Activated CD8-positive, alpha-beta T cell treated with anti-CD3 and anti-CD28 coated beads for 36 hours (primary cell): ENCODE measurements at places on chromosomes 3 and 15. TPM values are rescaled to one million over a fixed set of nuclear protein-coding genes. Genes with fewer than 3 reads are reported as not detected.

DNA sequence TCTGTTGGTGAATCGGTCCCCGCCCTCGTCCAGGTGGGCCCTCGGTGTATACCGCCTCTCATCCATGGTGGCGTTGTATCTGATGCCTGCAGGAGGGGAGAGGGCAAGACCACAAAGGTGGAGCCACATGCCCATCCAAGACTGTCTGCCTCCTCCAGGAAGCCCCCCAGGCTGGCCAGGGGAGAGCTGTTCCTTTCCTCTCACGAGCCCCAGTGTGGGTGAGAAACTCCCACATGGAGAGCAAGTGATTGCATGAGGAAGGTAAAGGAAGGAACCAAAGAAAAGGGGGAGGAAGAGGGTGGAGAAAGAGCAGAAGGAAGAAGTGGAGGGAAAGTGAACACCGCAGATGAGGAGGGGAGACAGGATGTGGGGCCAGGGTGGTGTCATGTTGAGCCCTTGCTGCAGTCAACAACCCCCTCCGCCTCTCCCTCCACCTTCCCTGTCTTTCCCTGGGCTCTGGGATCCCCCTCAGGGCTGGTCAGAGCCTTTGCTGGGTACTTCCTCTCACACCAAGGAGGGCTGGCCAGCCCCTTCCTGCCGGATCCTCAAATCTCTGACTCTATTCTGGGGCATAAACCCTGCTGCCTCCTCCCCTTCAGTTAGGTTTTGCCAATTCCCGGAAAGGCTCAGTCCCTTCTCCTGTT, 49.3 kb downstream of the FEM1B start:
- no peak for DNase-seq

- DNase-seq = no peak
Measured at GRCh38 chr15:68404056-68404798, 27.7 kb downstream of the ITGA11 start.

GRCh38 chr3:138366006-138366759, 17.8 kb downstream of the MRAS start:
- no peak for DNase-seq

Gene NRG4
- not detected for total RNA-seq

Gene ARNT2
- not detected for total RNA-seq

Gene CDCP1
- total RNA-seq = 0.36 TPM

Gene ZFAND6
- 29.6 TPM for total RNA-seq

- peak; percentile 84 for DNase-seq
Measured at GRCh38 chr3:129627350-129628168, 21.1 kb upstream of the PLXND1 start.

GRCh38 chr15:86010398-86010797, 69.3 kb upstream of the AGBL1 start:
- no peak for DNase-seq

Gene PCOLCE2
- 1.1 TPM for total RNA-seq

- no peak for DNase-seq
Measured at GRCh38 chr3:54014067-54014466, 108.3 kb upstream of the CACNA2D3 start.

GRCh38 chr3:14486460-14486859, 53.7 kb downstream of the GRIP2 start:
- DNase-seq = no peak

Gene ZNF621
- 18.5 TPM for total RNA-seq

DNA sequence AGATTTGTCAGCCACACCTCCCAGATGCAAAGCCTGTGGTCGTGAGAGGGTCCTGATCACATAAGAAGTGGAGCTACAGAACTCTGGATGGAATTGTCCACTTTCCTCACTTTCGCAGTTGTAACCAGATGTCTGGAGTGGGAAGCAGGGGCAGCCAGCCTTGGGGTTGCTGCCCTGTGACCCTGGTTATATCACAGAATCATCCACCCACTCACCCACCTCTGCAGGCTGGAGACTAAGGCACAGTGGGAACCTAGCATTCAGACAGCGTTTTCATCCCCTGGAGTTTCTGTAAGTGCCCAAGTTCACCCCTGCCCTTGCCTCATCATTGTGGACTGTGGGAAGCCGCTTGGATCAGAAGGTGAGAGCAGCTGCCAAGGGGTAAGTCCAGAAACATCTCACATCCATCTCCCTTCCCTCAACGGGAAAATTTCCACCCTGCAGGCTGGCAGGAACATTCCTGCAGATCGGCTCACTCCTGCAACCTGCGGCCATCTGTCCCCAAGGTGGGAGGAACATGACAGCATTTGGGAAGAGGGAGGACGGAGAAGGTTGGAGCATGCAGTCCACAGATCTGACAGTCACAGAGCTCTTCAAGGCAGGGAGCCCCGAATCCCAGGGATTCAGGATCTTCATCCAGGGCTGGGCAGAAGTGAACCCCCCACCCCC, 2.9 kb upstream of the IQSEC1 start:
- DNase-seq = no peak

Gene PARP14
- total RNA-seq = 53.1 TPM

DNA sequence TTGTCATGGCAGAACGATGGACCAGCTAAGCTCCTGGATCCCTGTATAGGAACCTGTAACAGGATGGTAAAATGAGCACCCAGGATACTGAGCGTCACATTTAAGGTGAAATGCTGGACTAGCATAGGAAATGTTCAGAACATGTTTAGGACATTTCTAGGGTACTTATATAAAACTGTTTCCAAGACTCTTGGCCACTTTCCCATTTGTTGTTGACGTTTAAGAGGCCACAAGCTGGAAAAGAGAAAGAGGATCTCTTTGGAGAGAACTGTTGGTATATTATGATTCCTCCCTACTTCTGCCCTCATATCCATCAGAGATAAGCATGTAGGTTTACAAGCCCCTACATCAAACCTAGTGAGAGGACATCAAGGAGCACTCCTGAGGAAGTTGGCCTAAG, 57.5 kb downstream of the SCN11A start:
- no peak for DNase-seq

Gene CCR2
- total RNA-seq = 0.81 TPM

DNA sequence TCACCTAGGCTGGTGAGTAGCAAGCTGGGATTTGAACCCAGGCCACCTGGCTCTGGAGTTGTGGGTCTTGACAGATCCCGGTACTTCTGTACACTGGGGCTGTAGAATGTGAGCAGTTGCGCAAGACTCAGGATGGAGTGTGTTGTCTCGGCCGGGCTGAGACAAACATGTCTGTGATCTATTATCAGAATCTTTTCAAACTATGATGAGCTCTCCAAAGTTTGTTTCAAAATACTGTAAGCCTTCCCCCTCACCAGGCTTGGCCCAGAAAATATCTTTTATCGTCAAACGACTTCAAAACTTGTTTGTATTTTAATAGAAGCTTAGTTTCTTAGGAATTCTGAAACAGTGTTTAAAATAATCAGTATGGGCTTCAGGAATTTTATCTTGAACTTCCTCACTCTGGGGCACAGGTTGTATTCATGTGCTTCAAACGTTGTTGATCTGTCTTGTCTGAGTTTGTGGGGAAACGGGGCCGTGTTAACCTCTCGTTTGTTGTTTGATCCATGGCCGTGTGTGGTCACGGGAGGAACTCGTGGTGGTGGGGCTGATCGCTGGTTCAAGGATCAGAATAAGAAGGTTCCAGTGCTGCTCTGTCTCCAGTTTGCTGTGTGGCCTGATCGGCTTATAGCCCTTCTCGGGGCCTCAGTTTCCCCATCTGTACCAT, 40.3 kb upstream of the TFRC start:
- DNase-seq = no peak

Gene SPINK8
- total RNA-seq = not detected

- no peak for DNase-seq
Measured at GRCh38 chr3:14414846-14415464, 12.5 kb downstream of the SLC6A6 start.

DNA sequence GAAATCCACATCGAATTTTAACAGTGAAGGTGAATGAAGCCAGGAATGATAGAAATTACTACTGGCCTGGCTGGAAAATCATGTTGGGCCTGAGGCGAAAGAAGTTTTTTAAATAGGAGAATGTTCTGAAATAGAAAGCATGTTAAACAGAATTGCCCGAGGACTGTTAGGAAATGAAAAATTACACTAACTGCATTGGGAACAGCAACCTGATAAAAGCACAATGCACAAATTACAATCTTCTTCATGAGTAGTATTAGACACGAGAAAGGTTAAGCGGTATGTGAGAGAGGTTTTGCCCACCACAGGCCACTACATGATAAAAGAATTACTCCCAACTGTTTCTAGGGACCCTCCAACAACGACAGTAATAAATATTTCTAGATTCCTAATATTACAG, 18.9 kb downstream of the GBE1 start:
- DNase-seq = no peak
